ENCODE measurements at places on chromosomes 1 and 21. TPM values are rescaled to one million over a fixed set of nuclear protein-coding genes. Genes with fewer than 3 reads are reported as not detected.

RAVER2 gene
- 22.2 TPM for total RNA-seq

PDIK1L gene
- total RNA-seq, result 5.0 TPM

EDARADD gene
- not detected for total RNA-seq

SLAMF7 gene
- total RNA-seq, result 0.41 TPM

MAN1A2 gene
- total RNA-seq, result 48.9 TPM

DNA sequence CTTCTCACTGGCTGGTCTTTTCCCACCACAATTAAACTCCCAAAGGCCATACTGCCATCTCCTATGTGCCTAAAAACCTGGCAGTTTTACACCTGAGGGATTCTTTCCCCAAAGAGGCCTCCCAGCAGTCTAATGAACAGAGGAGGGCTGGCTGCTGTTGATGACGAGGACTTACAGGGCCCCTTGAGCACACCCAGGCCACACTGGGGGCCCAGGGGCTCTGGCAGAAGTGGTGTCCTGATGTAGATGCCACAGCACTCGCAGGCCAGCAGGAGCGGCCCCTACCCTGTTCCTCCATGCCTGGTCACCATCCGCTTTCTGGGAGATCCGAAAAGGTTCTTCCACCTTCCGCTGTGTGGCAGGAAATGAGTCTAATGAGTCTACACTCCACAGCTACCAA is 24.2 kb downstream of the POFUT2 start:
- no peak for DNase-seq
- H3K27me3 ChIP-seq, result no peaks in the 10 kb centered on the region
- H3K36me3 ChIP-seq, result peaks cover 53% of the 10 kb centered on the region
- H3K27ac ChIP-seq, result no peak overlapping the region
- H3K4me3 ChIP-seq, result no peak overlapping the region

GRCh38 chr1:11447903-11448302 is 31.1 kb upstream of the DISP3 start:
- no peaks in the 10 kb centered on the region for H3K4me1 ChIP-seq
- H3K27ac ChIP-seq, result no peak overlapping the region
- H3K36me3 ChIP-seq, result no peaks in the 10 kb centered on the region
- no peak for DNase-seq
- H3K27me3 ChIP-seq, result peaks cover 16% of the 10 kb centered on the region

GRCh38 chr1:75583282-75583681 is 27.6 kb downstream of the SLC44A5 start:
- no peak overlapping the region for H3K27ac ChIP-seq
- H3K4me3 ChIP-seq, result no peak overlapping the region
- no peaks in the 10 kb centered on the region for H3K27me3 ChIP-seq
- H3K4me1 ChIP-seq, result no peaks in the 10 kb centered on the region
- no peak for DNase-seq

- no peak overlapping the region for H3K27ac ChIP-seq
- H3K36me3 ChIP-seq, result peaks cover 31% of the 10 kb centered on the region
- H3K27me3 ChIP-seq, result no peaks in the 10 kb centered on the region
- H3K4me1 ChIP-seq, result no peaks in the 10 kb centered on the region
- H3K4me3 ChIP-seq, result no peak overlapping the region
Measured at GRCh38 chr1:84653130-84653677, 37.1 kb downstream of the SSX2IP start.

- no peak overlapping the region for H3K4me3 ChIP-seq
- no peaks in the 10 kb centered on the region for H3K27me3 ChIP-seq
- no peak overlapping the region for H3K27ac ChIP-seq
- no peaks in the 10 kb centered on the region for H3K36me3 ChIP-seq
Measured at GRCh38 chr1:159786465-159786864, 5.7 kb downstream of the DUSP23 start.

DNA sequence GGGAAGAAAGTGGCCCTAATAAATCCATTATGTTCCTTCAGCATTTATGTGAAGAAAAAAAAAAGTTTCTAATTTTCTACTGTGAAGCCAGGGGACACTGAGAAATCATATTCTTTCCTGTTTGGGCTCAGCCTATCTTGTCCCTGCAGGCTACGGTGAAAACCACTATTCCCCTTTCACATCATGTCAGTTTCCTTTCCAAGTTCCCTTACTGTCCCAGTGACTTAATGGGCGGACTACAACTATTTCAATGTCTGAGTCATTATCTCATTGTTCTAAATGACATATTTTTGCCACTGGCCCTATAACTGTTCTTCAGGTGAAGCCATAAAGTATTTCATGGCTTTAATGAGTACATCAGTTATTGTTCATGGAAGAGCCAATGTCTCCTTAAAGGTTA is 71.3 kb upstream of the BEND5 start:
- no peaks in the 10 kb centered on the region for H3K36me3 ChIP-seq
- H3K27ac ChIP-seq, result no peak overlapping the region
- no peak for DNase-seq
- H3K4me3 ChIP-seq, result no peak overlapping the region
- no peaks in the 10 kb centered on the region for H3K27me3 ChIP-seq

- no peak overlapping the region for H3K27ac ChIP-seq
- no peaks in the 10 kb centered on the region for H3K4me1 ChIP-seq
- no peaks in the 10 kb centered on the region for H3K36me3 ChIP-seq
- no peaks in the 10 kb centered on the region for H3K27me3 ChIP-seq
- no peak for DNase-seq
Measured at GRCh38 chr1:24351918-24352627, 32.9 kb downstream of the GRHL3 start.

Measured in sigmoid colon (tissue), 7 donors.